ENCODE measurements at places on chromosomes 13 and 19.

- DNase-seq: no peak
These were observed 935 bp downstream of the ARID3A start for GRCh38 chr19:926589-927350.

DNA sequence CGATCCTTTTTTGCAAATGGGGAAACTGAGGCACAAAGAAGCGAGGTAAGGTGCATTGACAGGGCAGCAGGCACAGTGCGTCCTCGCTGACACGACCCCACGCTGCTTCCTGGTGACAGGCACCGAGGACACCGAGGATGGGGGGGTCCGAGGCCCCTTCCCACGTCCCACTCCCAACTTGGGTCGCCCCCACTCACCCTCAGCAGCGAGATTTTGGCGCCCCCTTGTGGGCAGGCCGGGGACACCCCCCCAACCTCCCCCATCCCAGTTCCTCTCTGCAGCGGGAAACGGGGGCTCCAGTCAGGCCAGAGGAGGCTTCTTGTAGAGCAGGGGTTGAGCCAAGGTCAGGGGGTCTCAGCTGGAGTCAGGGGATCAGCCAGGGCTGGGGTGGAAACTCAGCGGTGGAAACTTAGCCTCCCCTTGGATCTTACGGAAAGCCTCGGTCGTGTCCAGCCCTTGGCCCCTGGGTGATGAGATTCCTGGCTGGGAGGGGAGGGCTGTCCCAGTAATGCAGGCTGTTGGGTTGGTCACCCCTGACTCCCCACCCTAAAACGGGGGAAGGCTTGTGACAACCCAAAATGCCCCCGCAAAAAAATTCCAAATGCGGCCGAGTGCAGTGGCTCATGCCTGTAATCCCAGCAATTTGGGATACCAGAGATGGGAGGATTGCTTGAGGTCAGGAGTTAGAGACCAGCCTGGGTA lies 8.2 kb downstream of the SMIM24 start:
- no peak for DNase-seq

DNA sequence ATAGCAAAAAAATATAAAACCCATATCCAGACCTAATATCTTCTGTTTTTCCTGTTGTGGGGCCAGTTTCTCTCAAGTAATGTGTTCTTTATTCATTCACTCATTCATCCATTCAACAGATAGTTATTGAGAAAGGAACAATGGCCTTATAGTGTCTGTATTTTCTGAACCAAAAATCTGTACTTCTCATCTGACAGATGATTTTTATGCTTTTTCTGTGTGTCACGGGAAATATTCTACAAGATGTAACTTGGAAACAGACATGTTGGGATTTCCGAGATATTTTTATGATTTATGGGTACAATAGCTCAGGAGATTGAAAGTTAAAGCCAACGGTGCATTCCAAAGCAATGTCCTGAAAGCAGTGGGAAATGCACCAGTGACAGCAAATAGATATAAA lies 5.7 kb downstream of the ACOD1 start:
- DNase-seq: no peak

- no peak for DNase-seq
These were observed 29.1 kb downstream of the KCNC3 start for GRCh38 chr19:50300051-50300450.

DNA sequence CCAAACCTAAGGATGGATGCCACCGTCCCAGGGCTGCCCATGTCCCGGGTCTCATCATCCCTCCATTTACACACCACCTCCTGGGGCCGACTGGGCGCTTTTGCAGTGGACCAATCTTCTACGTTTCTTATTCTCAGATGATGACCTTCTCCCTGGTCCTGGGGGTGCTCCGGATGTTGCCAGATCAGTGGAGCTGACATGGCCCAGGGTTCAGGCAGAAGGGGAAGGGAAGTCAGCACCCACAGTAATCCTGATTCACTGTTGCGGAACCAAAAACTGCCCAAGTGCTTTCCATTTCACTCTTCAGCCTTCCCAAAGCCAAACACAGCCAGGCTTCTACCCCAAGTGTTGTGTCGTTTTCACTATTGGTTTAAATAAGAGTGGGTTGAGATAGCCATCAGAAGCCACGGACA lies 29.8 kb downstream of the RAB20 start:
- no peak for DNase-seq

- DNase-seq: no peak
These were observed at the start of gene GARIN5B for GRCh38 chr19:55362990-55363716. Gene GARIN5B (minus strand): TSS chr19:55363260. CDS start chr19:55363066, 194 bp downstream.

DNA sequence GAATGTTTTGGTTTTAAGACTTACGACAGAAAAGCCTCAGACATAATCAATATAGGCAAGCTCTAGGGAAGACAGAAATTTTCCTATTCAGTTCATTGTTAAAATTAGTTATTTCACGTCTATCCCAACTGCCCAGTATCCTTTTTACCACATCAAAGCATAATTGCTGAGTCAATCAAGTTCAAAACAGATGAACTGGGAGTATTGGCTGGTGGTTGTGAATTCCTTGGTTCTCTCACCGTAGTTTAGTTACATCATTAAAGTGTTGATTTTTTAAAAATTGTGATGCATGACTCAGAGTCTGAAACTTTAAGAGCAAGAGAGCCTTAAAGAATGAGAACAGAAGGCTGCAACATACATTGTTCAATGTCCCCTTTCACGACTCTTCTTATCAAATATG lies 143.3 kb upstream of the FREM2 start:
- DNase-seq: no peak

GRCh38 chr19:2051773-2052704 lies 995 bp upstream of the MKNK2 start:
- DNase-seq: no peak

GRCh38 chr13:103540382-103540765 lies 474.2 kb upstream of the SLC10A2 start:
- no peak for DNase-seq

DNA sequence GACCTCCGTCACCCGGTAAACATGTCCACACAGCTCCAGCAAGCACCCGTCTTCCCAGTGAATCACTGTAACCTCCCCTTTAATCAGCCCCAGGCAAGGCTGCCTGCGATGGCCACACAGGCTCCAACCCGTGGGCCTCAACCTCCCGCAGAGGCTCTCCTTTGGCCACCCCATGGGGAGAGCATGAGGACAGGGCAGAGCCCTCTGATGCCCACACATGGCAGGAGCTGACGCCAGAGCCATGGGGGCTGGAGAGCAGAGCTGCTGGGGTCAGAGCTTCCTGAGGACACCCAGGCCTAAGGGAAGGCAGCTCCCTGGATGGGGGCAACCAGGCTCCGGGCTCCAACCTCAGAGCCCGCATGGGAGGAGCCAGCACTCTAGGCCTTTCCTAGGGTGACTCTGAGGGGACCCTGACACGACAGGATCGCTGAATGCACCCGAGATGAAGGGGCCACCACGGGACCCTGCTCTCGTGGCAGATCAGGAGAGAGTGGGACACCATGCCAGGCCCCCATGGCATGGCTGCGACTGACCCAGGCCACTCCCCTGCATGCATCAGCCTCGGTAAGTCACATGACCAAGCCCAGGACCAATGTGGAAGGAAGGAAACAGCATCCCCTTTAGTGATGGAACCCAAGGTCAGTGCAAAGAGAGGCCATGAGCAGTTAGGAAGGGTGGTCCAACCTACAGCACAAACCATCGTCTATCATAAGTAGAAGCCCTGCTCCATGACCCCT lies 9.0 kb upstream of the CEACAM5 start:
- no peak for DNase-seq

GRCh38 chr19:2475018-2475701 lies 767 bp upstream of the GADD45B start:
- no peak for DNase-seq

DNA sequence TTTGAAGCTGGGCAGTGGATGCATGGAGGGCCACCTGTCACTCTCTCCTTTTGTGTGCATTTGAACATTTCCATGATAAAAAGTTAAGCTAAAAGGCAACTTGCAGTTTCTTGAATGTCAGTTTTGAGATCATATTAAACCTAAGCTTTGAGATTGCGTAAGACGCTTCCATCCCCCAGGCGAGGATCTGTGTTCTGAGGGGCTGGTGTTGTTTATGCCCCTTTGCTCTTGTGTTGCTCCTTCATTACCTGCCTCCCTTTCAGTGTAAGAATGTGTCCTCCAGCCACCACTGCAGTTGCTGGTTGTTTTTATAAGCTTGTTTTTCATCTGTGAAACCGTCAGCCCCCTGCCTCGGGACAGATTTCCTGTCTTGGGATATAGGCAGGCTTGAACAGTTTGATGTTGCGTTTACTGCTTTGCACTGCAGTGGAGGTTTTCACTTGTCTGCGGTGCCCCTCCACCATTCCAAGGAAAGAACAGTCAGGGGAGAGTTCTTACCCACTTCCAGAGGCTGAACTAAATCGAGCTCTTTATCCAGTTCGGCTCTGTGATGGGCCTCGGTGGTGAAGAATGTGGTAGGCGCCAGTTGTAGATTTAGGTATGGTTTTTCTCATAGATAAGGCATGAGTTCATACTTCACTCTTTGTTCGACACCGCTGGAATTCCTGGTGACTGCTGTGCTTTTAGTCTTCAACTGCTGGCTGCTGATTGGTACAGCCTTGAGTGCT lies 96.8 kb downstream of the ARHGEF7 start:
- DNase-seq: no peak

- no peak for DNase-seq
These were observed 26.6 kb upstream of the ZNF331 start for GRCh38 chr19:53511357-53511756.

DNA sequence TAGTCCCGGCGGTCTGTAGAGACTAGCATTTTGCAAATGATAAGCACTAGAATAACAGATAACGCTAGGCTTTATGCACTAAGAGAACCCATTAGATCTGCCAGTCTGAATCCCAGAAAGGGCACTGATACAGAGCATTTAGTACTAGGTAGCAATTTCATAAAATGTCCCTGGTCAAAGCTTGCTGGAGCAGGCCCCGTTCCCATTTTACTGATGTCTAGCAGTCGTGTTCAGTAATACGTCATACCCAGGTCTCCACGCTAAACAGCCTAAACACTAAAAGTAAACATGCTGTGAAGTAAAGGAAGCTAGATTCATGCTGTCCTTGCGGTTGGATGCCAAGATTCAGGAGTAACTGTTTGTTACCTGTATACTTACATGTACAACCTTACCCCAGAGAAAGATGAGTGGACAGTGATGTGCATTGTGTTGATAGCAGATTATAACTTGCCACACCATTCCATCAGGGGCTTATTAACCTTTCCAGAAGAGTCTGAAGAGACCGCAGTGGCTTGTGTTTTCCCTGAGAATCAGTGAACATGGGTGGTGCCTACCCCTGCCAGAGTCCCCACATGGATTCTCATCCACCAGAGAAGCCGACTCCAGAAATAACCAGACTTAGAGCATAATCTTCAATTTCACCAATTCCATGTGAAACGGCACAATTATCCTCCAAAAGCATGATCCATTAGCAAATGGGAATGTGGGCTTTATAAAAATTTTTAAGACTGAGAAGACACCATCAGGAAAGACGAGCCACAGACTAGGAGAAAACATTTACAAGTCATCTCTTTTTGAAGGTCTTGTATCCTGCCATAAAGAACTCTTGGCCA lies 3.4 kb upstream of the RPS11 start:
- DNase-seq: peak; percentile 59

DNA sequence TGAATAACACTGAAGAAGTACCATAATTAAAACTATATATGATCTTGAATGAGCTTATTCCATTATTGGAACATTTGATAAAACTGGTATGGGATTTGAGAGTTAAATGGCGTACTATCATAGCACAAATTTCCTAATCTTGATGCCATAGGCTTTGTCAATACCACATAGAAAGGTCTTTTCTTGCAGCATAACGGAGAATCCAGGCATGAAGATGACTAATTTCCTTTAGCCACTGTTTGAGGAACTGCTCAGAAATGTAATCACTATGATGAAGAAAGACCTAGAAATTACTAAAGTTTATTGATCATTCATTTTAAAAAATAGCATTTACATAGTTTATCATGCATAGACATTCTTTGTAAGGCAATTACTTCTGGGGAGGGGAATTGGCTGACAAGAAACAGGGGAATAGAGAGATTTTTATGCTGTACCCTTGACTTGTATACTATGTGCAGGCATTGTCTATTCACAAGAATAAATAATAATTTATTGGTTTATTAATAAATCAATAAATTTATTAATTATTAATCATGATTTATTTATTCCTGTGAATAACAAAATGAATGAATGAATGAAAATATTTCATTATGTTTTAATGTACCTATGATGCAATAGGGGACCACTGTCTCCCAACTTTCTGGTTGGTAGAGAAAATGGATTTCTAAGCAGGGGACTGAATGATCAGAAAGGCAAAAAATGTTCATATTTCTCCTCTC lies 2676.6 kb downstream of the PCDH9 start:
- no peak for DNase-seq

GRCh38 chr13:60590800-60591747 lies 194.1 kb downstream of the TDRD3 start:
- no peak for DNase-seq

GRCh38 chr13:112804374-112804773 lies 114.5 kb downstream of the ATP11A start:
- DNase-seq: no peak

GRCh38 chr13:30835442-30835841 lies 70.6 kb upstream of the MEDAG start:
- DNase-seq: no peak

DNA sequence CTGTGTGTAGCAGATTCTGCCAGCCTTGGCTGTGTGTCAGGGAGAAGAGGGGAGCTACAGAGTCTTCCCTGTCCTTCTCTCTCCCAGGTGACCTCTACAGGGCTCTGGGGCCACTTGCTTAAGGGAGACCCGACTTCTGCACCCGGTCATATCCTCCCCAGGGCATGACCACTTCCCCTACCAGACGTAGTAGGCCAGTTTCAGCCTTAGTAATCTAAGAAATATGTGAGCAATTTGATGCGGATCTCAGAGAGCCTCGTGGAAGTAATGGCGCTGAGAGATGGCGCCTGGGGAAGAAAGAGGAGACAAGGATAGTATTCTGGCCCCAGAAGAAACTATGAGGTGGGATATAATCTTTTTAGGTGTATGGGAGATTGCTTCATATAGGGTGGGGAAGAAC lies 41.9 kb downstream of the NFIX start:
- DNase-seq: no peak

GRCh38 chr13:30421093-30422053 lies 920 bp upstream of the UBE2L5 start:
- DNase-seq: no peak

Data from HFF-Myc (cell line).